Right forelimb (tissue), 1 donor: ENCODE measurements at places on chromosomes 12 and 14.

GRCh38 chr12:3658327-3659163, 94.4 kb downstream of the CRACR2A start:
- DNase-seq, result no peak

- no peak for DNase-seq
Observed at GRCh38 chr12:85616201-85616600, 220.0 kb downstream of the RASSF9 start.

- DNase-seq, result no peak
Observed at GRCh38 chr14:31745741-31746140, 184.5 kb downstream of the NUBPL start.

DNA sequence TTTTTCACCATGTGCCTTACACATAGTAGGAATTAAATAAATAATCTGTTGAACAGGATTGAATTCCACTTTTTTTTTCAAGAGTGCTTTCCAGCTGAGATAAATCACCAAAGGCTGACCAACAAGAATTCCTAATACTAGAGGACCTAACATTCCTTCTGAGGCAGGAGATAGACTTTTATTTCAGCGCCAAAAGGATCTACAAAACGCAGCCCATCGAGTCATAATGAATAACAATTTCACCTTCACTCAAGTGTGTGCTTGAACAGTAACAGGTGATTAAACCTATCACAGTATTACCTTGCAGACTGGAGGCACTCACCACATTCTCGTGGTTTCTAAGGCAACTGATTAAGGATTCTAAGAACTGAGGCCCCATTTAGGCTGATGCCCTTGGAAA, 224.3 kb upstream of the ATP2B1 start:
- no peak for DNase-seq

DNA sequence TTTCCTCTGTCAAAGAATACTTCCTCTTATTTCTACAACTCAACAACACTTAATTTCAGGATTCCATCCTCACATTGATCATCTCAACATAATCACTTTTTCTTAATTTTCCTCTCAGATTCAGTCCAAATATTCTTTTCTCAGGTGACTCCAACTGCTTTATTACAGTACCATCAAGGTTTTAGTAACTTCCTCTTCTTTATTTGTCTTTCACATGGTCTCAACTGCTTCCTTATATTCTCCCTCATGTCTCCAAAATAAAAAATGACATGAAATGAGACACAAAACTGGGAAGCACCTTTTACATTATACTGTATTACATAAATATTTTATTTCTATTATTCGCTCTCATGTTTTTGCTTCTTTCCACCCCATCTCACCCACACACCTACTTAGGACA, 55.5 kb downstream of the PPP2R5E start:
- no peak for DNase-seq

DNA sequence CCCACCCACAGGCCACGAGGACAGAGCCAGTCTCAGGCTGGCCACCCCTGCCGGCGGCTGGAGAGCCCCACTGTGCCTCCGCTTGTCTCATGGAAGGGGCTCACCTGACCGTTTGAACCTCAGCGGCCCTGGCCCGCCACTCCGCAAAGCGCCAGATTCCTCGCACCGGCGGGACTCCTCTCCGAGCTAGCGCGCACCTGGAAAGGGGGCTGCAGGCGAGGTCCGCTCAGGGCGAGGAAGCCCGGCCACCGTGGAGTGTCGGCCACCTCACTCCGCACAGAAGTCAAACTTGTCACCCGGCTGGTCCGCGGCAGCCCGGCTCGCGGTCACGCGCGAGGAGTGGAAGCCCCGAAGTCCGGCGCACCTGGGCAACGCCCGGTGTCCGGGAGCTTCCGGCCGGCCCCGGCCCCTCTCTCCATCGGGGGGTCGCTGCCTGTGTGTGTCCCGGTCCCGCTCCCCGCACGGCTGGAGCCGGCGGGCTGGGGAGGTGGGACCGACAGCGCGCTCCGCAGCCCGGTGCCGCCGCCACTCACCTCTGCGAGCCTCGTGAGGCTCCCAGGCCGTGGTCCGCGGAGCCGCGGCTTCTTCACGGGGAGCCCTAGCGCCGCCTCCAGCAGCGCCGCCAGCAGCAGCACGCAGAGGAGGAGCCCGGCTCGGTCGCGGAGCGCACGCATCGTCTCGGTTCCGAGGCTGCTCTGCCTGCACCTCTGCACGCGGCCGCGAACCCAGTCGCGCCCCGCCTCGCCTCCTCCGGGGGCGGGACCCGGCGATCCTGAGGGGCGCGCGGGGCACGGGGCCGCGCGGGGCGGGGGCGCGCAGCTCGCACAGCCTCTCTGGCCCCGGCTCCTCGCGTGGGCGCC, at the start of gene ISM2:
TSS of gene ISM2 (minus strand) at position 697 of the 860 bp plus-strand sequence. CDS start at position 674, 23 bp downstream.
- peak; percentile 60 for DNase-seq

- DNase-seq, result no peak
Observed at GRCh38 chr14:102969060-102969791, 46.8 kb downstream of the AMN start.

- no peak for DNase-seq
Observed at GRCh38 chr12:46569826-46570439, 197.4 kb upstream of the SLC38A2 start.

DNA sequence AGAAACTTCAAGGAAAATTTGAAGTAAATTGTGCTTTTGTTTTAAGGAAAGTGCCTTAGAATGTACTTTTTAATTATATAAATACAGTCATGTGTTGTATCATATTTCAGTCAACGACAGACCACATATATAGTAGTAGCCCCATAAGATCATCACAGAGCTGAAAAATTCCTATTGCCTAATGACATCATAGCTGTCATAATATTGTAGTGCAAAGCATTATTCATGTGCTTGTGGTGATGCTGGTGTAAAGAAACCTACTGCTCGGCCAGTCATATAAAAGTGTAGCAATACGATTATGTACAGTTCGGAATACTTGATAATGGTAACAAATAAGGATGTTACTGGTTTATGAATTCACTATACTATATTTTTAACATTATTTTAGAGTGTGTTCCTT, 198.9 kb upstream of the SLC16A7 start:
- no peak for DNase-seq

DNA sequence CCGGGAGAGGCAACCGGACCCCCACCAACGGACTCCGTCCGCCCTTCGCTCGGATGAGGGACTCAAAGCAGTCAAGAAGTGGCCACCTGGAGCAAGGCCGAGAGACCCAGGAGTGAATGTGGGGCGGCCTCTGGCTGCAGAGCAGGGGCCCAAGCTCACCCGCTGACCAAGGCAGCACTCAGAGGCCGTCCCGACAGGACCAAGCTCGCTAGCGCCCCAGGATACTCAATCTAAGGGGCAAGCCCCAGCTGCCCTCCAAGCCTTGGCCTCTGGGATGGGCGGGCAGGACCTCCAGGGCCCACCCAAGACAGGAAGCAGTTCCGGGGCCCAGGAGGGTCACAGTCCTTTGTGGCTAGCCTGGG, 936 bp downstream of the AKT1 start:
- DNase-seq, result no peak

GRCh38 chr14:50510157-50510556, 22.2 kb downstream of the MAP4K5 start:
- DNase-seq, result no peak

DNA sequence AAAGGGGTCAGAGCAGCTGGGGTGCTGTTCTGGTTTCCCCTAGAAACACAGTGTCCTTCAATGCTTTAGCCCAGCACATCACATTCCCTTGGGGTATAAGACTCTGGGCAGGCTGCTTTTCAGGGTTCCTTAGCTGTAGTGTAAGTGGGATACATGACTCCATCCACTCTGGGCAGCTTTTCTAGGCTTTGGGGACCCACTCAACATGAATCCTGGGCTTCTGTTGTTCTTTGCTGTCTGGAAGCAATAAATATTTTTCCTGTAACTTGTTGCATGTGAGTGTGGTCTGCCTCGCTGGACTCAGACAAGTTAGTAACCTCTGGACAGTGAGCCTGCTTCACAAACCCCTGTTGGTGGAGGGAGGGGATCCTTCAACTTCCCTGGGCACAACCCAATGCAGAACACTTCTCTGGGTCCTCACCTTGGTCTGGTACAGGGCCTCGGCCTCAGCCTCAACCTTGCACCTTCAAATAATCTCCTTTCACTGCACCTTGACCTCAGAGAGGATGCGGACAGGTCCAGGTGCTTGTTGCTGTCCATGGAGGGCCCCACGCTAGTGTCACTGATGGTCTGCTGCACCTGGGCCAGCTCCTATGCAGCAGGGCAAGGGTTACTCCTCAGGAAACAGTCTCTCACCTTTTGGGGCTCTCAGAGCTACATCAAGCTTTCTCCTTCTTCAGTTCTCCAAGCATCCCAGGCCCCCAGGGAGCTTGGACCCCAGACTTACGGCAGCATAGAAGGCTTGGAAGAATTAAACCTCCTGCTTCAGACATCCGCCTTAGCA, 13.5 kb upstream of the KRT73 start:
- DNase-seq, result no peak

- no peak for DNase-seq
Observed at GRCh38 chr14:44981198-44981597, 19.2 kb downstream of the TOGARAM1 start.

DNA sequence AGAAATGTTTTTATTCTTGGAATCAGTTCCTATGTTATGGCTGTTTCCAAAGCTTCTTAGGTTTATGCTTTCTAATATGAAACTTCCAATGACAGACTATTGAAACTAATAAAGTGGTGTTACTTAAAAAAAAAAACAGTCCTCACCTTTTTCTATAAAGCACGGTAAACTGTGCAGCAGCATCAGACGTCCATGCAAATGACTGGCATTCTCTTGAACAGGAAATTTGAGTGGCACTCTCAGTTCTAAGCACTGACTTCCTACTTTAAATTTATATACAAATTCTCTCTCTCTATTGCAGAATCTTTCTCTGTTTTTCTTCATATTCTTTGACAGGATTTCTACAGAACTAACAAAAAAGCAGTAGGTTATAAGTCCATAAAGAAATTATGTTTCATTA, 2.8 kb upstream of the RAD51AP1 start:
- no peak for DNase-seq

DNA sequence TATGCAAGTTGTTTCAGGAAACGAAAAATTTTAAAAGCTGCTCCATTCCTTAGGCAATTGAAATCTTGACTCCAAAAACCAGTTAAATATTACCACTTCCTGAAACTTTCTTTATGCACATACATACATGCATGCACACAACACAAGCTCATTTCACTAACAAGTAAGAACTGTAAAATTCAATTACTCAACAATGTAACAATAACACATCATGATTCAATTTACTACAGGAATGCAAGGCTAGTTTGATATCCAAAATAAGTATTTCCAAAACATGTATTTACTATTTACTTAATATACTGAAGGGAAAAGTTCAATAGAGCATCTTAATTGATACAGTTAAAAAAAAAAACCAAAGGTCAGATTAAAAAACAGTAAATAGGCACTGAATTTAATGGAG, 19.6 kb downstream of the NAP1L1 start:
- no peak for DNase-seq

DNA sequence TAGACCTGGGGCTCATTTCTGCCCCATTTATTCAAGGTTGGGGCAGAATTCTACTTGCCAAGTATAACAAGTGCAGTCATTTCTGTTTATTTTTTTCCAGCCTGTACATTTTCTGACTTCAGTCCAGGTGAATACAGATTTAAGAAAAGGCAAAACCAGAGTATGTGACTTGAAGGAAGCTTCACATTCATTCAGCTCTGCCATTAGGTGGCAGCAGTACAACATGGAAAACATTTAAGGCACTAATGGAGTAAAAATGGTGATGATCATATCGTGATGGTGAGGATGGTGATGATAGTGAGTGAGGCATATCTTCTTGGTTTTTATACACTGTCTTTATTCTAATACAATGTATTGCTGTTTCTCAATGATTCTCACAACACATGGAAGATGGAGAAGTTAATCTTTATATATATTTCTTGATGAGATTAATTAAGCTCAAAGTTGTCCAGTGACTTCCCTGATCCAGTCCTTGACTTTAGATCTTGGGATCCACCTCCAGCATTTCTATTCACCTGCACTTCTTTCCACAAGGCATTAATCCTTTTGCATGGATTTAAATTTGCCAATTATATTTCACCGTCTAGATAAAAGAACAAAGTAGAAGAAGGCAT, 176.7 kb upstream of the SEL1L start:
- DNase-seq, result no peak

DNA sequence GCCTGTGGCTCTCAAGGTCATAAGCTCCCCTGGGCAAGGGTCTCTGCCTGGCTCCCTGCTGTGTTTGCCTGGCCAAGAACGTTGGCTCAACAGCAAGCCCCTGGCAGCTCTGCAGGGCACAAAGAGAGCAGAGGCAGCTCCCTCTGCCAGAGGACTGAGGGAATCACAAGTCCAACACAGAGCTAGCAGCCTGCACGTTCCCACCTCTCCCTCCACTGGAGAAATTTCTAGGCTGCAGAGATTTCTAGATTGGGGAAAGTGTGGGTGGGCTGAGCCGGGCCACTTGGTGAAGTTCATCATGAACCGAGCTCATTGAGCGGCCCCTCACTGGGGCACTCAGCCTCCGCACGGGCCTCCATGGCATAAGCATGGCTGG, 19.8 kb downstream of the ZFYVE21 start:
- no peak for DNase-seq

DNA sequence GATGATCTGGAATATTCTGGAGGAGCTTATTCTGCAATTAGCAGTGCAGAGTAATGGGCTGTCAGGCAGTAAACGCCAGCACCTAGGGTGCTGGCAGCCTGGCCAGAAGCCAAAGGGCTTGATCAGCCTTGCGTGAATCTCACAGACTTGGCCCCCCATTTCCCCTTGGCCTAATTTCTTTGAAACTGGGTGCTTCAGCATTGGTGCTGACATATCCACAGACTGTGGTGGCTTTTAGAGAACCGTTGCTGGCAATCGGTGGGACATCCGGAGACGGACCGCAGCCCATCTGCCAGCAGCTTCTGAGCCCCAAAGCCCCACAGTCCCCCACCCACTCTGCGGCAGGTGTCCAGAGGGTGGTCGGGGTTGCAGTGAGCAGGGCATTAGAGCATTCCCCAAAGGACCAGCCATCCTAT, 157.1 kb downstream of the CALM1 start:
- no peak for DNase-seq

DNA sequence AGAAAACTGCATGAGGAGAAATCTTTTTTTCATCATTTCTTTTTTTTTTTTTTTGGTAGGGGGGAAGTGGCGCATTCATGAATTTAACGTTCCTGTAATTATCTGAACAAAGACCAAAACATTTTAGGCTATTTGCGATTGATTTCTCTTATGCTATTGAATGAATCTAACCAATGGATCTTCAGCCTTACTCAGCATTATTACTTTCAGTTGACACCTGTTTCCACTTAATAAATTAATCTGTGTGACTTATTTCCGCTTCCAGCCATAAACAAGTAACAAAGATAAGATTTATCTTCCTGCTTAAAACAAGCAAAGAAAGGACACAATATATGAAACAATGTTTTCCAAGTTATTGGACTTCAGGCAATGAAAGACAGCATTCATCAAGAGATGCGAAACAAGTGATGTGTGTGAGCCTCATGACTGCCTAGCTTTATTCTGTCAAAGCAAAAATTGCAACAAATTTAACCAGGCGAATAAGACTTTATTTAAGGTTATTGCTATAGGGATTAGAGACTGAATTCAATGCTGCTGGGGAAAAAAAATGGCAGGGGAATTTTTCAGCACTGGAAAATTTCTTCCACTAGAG, 1026.9 kb downstream of the LRFN5 start:
- no peak for DNase-seq
